Hematopoietic multipotent progenitor cell (in vitro differentiated cells): ENCODE measurements at places on chromosomes 1 and 21.

DNA sequence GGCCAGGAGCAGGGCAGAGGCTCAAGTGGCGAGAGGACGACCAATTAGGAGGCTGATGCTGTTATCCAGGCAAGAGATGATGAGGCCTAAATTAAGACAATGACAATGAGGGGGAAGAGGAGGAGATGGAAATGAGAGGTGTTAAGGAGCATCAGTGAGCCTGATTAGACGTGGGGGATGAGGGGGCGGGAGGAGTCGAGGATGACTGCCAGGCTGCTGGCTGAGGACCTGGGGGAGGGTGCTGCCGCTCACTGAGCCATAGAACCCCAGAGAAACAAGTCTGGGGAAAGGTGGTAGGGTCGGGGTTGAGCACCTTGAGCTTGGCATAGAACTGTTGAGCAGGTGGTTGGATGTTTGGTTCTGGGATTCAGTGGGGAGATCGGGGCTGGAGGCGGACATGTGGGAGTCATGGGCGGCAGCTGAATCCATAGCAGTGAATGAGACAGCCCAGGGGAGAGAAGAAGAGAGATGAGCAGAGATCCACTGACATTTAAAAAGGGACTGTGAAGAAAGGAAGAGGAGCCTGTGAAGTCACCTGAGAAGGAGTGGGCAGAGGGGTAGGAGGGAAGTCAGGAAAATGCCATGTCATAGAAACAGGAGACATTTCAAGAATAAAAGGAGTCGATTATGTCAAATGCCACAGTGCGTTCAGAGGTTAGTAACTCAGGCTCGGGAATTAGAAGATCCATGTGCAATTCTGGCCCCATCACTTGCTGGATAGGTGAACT lies 28.5 kb downstream of the DLGAP3 start:
- no peak for DNase-seq

DNA sequence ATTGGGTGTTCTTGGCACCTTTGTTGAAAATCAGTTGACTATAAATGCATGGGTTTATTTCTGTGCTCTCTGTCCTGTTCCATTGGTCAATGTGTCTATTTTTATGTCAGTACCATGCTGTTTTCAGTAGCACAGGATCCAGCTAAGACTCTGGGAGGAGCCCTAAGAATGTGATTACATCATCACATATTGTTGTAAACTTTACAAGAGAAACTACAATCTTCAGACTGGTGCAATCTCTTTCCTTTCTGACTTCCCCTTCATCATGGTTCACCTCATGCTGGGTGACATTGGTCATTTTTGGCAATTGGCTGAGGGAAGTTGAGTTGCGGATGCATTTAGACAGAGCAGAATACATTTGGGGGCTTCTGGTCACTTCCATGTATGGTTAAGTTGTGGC lies 88.4 kb downstream of the C21orf91 start:
- DNase-seq, result no peak

DNA sequence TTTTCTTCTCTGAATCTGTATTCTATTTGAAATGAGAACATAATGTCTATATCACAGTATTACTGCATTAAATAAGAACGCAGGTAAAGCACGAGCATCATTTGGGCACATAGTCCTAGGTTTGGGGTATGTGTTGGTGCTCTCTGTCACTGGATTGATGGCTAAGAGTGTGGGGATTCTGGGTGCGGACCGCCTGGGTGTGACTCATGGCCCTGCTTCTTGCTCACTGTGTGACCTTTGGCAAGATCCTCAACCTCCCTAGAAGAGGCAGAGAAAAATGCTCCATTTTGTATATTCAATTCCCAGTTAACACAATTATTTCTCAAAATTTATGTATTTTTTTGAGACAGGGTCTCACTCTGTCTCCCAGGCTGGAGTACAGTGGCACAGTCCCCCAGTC lies 99.7 kb downstream of the LAMC2 start:
- DNase-seq, result no peak

DNA sequence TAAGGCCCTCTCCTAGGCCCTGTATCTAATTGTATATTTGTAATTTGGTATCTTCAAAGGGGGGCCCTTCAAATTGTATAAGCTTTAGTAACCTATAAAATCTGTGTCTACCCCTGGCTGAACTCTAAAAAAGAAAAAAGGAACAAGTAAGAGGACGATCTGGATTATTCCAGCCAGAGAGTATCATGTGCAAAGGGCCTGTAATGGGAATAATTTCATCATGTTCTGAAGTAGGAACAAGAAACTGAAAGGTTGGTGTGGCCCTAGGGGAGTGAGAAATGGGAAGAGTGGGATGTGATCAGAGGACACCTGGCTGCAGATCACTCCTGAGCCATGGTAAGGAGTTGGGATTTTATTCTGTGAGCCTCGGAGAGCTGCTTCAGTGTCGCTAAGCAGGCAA lies 14.7 kb downstream of the PTAFR start:
- DNase-seq, result no peak

DNA sequence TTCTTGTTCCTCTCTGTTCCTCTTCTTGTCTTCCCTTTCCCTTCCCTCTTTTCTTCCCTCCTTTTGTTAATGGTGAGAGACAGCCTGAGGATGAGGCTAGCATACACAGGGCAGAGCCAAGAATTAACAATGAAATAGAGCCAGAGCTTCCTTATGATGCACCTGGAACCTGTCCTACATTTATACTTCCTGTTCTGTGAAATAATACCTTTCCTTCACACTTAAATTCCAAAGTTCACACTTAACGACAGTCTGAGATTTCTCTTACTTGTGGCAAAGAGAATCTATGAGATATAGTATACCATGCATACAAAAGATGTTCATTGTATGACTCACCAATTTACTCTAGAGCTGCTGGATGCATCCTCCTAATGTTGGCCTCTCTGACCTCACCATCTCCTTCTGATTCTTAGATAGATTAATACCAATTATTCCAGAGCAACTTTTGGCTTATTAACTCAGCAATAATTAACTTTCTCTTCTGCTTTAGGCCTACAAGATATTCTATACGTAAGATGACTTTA lies 30.8 kb upstream of the TSNAX start:
- no peak for DNase-seq

GRCh38 chr1:197451381-197451780 lies 183.3 kb downstream of the CRB1 start:
- no peak for DNase-seq

DNA sequence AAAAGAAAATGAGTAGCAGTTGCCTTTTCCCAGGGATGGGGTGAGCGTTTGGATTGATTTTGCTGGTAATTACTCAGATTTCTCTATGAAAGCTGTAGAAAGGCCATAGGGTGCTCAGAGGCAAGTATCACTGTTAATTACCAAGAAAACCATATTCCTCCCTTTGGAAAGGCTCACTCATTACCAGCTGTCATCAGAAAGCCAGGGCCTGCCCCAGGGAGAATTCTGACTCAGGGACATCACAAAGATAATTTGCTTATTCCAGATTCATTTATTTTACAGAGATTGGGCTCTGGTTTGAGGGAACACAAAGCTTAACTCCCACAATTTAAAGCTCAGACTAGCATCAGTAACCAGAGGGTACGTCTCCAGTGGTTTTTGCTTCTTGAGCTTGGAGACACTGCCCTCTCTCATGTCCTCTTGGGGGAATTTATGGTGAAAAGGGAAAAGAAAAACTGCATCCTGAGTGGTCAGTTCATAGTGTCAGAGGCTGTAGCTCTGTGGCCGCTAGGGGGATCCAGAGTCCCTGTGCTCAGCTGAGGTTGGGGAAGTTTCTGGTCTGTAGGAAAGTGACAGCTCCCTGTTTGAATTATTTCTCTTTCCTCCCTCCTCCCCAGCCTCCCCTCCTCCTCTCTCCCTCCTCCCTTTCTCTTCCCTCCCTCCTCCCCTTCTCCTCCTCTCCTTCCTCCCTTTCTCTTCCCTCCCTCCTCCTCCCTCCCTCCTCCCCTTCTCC lies 204.3 kb downstream of the KCNJ6 start:
- DNase-seq, result peak; percentile 75

GRCh38 chr21:33964706-33965325 lies 49.2 kb upstream of the ATP5PO start:
- no peak for DNase-seq

GRCh38 chr1:183757061-183757460 lies 47.9 kb upstream of the RGL1 start:
- no peak for DNase-seq

DNA sequence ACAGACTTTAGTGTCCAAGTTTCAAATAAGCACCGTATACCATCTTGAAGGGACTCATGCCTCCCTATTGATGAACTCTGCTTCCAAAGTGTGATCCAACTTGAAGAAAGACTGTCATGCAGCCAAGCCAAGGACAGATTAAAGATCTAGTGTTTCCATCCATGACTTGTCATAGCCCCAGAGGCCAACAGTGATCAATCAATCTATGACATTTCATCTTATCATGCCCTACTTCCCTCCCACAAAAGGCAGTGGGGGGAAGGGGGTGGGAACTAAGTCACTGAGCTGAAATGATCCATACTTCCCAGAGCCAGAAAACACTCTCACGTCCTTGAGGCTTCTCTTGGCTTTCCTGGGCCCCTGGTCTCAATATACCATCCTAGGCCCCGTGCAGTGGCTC lies 4.0 kb downstream of the SERPINC1 start:
- no peak for DNase-seq

GRCh38 chr21:39612233-39613040 lies at the start of gene B3GALT5:
Gene B3GALT5 (plus strand): TSS chr21:39612940. CDS start chr21:39660560, 47,620 bp downstream.
- no peak for DNase-seq

GRCh38 chr1:43101061-43101460 lies 71.0 kb downstream of the EBNA1BP2 start:
- no peak for DNase-seq

DNA sequence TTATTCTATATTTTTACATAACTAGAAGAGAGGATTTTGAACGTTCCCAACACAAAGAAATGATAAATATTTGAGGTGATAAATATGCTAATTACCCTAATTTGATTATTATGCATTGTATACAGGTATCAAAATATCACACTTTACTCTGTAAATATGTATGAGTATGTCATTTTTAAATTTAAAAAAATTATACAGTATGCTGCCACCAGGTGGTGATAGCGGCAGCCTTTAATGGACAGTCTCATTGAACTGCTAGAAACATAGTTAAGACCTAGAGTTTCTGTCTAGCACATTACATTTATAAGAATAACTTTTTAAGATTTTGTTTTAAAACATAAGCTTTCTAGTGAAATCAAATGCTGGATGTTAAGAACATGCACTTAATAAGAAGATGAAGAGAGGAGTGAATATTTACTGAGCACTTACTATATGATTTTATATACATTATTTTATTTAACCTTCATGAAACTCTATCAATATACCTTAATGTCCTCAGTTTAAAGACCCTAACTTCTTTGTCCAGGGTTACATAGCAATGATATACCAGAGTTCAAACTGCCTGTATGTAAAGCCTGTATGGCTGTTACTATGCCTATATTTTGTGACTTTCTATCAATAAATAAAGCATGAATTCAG lies 207.1 kb downstream of the NUF2 start:
- DNase-seq, result no peak

DNA sequence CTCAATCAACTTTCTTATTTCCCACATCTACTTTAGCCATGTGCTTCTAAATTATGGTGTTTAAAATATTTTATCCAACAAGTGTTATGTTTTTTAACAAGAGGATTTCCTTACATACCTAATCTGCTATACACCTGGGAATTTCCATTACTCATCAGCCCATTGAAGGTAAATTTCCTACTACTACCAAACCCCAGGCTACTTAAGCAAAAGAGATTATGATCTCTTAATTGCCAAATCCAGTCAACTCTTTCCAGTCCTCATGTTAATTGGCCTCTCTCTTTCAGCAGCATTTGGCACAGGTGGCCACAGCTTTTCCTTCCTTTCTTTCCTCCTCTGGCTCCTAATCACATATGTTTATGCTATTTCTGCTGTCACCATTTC lies 5.1 kb upstream of the C1orf162 start:
- no peak for DNase-seq

GRCh38 chr1:67194209-67194863 lies 28.1 kb downstream of the IL23R start:
- peak; percentile 23 for DNase-seq

- peak; percentile 25 for DNase-seq
These were observed 21.0 kb downstream of the HSPA13 start for GRCh38 chr21:14361958-14362357.

GRCh38 chr1:162560303-162561036 lies 1.1 kb upstream of the UAP1 start:
- DNase-seq, result peak; percentile 47

GRCh38 chr1:68433395-68433794 lies 16.4 kb downstream of the RPE65 start:
- DNase-seq, result no peak

DNA sequence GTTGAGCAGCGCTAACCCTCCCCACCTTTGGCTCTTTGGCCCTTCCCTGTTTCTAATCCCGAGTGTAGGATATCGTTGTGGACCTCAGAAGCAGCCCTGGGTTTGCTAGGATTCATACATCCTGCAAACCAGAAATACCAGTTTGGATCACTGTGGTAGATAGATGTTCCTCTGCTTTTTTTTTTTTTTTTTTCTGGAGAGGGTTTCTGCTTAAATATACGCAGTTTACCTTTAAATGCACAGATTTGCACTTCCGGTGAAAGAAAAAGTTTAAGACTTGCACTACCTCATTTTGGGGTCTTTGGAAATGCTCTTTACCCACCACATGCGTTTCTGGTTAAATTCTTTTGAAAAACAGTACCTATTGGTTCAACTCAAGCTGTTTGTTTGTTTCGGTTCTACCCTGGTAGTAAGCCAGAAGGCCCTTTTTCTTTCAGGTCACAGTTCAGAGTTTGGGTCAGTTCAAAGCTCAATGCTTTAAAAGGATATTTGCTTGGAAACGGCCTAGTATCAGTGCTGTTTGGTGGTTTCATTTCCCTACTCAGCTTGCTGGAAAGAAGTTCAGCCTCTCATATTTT lies 908 bp downstream of the DDI2 start:
- DNase-seq, result no peak

DNA sequence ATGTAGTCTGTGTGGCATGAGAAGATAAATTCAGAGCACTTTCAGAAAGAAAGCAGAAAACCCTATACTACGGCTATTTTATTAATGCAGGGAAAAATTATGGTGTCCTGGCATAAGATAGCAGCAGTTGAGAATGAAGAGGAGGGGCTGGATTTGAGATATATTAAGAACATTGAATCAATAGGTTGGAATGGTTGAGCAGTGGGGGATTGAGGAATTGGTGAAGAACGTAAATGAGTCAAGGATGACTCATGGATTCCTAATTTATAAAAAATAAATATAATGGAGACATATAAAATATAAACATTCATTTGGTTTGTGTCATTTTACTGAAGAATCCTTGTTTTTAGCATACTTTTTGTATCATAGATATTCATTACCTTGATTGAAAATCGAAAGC lies 234.3 kb upstream of the ADAMTS5 start:
- DNase-seq, result no peak

DNA sequence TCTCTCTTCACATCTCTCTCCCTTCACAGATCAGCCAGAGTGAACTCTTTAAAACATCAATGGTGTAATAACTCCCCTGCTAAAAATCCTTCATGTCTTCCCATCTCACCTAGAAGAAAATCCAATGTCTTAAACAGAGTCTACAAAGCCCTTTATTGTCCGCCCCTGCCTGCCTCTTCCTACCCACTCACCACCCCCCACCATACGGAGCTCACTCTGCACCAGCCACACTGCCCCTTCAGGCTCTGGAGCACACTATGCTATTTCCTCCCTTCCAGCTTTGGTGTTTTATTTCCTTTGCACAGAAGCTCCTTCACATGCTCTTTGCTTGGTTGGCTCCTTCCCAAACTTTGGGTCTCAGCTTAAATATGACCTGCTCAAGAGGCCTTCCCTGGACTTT lies 10.2 kb downstream of the CAMK1G start:
- DNase-seq, result no peak

GRCh38 chr1:228410671-228411070 lies 4.0 kb upstream of the TRIM11 start:
- DNase-seq, result no peak
